Epithelial cell of proximal tubule (primary cell): ENCODE measurements at places on chromosomes 13 and 19.

DNA sequence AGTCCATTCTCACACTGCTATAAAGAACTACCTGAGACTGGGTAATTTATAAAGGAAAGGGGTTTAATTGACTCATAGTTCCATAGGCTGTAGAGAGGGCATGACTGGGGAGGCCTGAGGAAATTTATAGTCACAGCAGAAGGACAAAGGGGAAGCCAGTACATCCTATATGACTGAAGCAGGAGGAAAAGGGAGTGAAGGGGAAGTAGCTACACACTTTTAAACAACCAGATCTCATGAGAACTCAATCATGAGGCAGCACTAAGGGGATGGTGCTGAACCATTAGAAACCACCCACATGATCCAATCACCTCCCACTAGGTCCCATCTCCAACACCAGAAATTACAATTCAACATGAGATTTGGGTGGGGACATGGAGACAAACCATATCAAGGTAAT is 209.1 kb downstream of the DIAPH3 start:
- no peak for DNase-seq

DNA sequence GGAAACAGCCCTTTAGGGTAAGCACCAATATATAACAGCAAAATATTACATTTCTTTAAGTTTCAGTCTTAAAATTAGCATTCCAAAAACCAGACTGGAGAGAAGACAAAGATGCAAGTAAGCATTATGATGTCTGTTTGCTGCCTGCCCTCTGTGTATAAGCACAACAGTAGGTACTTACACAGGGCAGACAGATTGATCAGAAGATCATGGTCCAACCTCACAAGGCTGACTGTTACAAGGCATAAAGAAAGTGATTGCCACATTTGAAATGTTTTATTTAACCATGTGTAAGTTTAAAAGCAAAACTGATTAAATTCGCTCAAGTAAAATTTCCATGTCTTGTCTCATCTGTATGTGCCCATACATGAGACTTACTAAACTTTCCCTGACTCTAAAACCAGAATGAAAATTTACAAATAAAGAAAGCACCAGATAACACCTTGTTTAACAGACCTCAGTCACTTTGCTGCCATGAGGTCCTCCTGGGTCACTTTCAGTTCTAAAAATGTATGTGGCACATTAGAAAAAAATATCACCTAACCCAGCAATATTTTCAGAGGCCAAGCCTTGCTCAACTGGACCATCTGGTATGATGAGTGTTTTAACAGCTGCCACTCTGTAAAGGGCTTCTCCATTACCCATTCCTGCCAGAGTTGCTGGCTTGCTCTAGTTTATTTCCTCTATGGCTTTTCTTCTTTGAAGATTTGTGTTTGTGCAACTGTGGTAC is 297.0 kb downstream of the RBM26 start:
- DNase-seq = no peak

GRCh38 chr19:2259336-2259735 is 3.1 kb upstream of the JSRP1 start:
- DNase-seq = no peak

GRCh38 chr13:29861694-29862110 is 11.3 kb upstream of the UBL3 start:
- DNase-seq = no peak

- DNase-seq = no peak
These were observed 20.0 kb downstream of the DIAPH3 start for GRCh38 chr13:60143775-60144174.

DNA sequence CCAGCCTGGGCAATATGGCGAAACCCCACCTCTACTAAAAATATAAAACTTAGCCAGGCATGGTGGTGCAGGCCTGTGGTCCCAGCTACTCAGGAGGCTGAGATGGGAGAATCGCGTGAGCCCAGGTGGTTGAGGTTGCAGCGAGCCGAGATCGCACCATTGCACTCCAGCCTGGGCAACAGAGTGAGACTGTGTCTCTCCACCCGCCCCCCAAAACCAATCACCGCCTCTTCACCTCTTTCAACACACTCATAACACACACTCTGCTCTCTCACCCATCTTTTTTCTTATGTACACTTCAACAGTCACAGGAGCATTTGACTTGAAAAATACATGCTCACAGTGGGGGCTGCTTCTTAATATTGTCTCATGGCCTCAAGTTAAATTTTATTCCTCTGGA is 76.8 kb downstream of the ESD start:
- no peak for DNase-seq

GRCh38 chr13:61170856-61171255 is 244.8 kb downstream of the PCDH20 start:
- DNase-seq = peak; percentile 16

- no peak for DNase-seq
These were observed 62.0 kb downstream of the TEX29 start for GRCh38 chr13:111382411-111382810.

- DNase-seq = no peak
These were observed 8.8 kb upstream of the METTL21C start for GRCh38 chr13:102703726-102704035.

DNA sequence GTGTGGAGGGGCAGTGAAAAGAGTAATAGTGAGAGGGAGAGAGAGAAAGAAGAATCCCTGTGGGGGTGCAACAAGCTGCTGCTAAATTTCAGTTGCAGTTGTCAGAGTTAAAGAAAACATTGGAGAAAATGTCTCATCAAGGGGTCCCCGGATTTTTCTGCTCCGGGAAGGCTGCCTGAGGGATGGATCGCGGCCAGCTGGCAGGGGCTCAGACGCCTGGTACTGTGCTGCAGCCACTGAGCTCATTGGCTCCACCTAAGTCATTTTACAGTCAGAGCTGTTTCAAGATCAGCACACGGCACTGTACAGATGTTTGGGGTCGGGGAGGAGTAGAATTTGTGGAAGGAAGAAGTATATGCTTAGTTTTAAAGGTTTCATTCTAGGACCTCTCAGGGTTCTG is 106.2 kb downstream of the SHISA2 start:
- DNase-seq = no peak

GRCh38 chr13:106183410-106184065 is 351.9 kb downstream of the EFNB2 start:
- no peak for DNase-seq

DNA sequence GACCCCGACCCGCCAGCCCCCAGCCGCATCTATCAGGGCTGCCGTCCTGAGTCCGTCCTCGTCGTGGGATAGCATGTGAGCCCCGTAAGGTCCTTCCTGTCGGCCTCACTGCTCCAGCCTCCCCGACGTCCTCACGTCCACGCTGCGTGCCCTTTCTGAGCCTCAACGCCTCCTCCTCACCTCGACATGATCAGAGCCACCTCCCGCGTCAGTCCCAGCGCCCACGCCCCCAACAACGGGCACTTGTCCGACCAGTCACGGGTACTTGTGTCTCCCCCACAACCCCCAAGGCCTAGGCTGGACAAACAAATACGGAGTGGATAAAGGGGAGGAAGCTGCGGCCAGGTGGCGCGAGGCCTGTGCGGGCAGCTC is 665 bp downstream of the ZNF497 start:
- no peak for DNase-seq

- no peak for DNase-seq
These were observed 54.0 kb downstream of the FLT1 start for GRCh38 chr13:28440774-28441504.

- DNase-seq = no peak
These were observed 3.8 kb upstream of the RAX2 start for GRCh38 chr19:3775831-3776230.

- no peak for DNase-seq
These were observed 13.7 kb downstream of the WBP4 start for GRCh38 chr13:41075034-41075433.

DNA sequence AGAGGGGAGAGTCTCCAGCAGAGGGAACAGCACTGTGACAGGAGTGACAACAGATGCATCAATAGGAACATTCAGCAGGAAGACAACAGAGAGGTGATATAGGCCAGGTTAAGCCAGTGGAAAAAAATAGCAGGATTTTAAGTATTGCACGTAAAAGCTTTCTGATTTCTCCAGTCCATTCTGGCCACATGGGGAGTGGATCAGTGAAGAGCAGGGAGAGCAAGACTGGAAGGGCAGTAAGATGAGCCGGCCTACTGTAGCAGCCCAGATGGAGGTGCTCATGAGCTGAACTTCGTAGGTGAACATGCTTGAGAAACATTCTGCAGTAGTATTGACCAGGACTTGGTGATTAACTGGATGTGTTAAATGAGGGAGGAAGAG is 1.7 kb downstream of the UTP14C start:
- DNase-seq = no peak

DNA sequence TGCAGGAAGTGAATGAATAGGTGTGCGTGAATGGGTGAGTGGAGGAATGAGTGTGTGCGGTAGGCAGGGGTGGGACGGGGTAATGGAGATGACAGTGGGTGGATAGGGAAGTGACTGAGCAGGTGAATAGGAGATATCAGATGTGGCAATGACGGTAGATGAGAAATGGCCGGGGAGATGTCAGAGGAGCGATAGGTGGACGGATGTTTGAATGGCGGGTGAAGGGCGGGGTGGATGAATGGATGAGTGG is 1.5 kb downstream of the TTC9B start:
- DNase-seq = no peak

DNA sequence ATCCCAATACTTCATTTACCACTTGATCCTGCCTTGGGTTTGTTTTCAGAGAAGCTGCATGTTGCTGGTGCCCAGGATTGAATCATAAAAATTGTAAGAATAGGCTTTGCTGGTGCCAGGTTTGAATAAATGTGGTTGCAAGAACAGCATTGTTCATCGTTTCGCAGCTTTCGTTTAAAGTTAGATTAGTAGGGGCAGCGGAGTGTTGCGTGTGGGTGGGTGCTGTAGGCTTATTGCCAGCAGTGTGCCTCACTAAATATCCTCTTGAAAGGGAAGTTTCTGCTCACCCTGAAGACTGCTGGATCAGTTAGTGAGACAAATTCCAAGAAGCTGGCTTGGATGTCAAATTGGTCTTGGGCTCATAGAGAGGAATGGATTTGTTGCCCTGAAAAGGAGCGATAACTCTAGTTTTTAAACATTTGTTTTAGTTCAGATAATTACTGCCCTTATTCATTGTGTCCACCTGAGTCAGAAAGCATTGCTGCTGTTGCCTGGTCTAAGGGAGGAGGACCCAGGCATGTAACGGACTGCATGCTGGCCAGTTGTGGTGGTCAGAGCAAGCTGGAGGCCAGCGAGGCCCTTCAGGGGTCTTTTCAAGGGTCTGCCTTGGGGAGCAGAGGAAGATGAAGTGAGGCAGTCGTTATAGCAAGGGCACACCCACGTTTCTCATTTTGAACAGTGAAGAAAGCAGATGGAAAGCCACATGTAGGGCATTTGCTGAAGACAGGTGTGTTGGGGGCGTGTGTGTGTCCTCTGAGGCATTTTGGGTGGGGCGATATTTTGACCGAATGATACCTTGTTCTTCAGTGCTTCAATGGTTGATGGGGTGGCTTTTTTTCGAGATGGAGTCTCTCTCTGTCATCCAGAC is 8.5 kb downstream of the ILF3 start:
- no peak for DNase-seq

- DNase-seq = no peak
These were observed 40.2 kb downstream of the SLAIN1 start for GRCh38 chr13:77737583-77738200.

- no peak for DNase-seq
These were observed 7.7 kb upstream of the PTOV1 start for GRCh38 chr19:49843265-49843664.

GRCh38 chr13:55067946-55068345 is 2039.3 kb downstream of the OLFM4 start:
- no peak for DNase-seq

DNA sequence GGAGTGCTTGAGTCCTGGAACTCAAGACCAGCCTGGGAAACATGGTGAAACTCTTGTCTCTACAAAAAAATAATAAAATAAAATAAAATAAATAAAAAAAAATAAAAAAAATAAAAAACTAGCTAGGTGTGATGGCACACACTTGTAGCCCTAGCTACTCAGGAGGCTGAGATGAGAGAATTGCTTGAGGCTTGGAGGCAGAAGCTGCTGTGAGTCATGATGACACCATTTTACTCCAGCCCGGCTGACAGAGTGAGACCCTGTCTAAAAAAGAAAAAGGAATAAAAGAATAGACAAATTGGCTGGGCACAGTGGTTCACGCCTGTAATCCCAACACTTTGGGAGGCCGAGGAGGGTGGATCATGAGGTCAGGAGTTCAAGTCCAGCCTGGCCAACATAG is 1168.9 kb downstream of the SLITRK5 start:
- no peak for DNase-seq

DNA sequence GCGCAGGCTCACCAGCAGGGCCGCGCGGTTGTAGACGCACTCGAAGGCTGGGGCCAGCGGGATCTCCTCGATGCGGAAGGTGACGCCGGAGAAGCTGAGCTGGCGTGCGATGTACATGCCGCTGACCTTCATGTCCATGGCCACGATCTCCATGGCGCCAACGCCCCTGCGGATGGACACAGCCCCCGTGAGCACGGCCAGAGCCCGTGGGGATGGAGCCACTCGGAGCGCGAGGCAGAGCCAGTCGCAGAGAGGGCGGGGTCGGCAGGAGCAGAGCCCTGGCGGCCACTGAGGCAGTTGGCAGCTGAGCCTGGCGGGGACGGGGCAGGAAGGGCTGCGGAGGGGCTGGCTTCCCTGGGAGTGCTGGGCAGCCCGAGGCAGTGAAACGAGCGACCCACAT is 15.2 kb downstream of the GPX4 start:
- DNase-seq = no peak

- DNase-seq = no peak
These were observed 11.3 kb downstream of the PCID2 start for GRCh38 chr13:113196970-113197737.

DNA sequence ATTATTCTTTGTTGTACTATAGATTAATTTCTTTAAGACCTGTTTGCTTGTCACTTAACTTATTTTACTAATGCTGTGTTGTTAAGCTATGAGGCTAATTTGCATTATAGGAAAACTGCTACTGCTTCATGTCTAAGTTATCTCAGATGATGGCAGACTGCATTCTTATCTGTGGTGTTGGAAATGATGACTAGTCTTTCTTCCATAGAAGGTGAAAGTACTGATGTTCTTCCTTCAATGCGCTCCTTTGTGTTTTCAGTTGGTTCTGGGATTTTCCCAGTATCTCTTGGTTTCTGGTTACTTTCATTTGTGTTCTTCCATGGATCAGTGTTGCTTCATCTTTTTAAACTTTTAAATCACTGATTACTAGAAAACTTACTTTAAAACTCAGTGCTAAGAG is 46.9 kb downstream of the TPP2 start:
- no peak for DNase-seq
